Activated CD8-positive, alpha-beta memory T cell treated with anti-CD3 and anti-CD28 coated beads, Interleukin-2, amount 10 ng/mL, durations not matched to agents 7 days and 5 days (primary cell): ENCODE measurements at places on chromosomes 7 and 10.

DNA sequence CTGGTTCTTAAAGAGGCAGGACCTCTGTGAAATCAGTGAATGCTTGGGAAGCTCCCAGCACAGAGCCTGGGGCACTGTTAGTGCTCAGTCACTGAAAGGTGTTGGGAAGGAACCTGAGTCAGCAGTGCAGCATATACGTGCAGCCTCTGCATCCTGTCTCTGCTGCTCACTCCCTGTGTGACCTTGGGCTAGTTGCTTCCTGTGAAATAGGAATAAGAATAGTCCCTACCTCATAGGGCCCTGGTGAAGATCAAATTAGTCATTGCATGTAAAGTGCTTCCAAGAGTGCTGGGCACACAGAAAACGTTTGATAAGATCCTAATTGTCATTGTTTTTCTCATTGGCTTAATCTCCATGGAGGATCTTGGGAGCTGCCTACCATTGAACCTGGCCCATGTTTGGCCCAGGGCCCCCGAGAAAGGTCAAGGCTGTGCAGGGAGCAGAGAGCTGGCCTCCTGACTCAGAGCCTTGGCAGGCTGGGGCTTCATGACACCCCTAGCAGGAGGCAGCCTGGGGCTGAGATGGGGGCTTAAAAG is 73.3 kb upstream of the COL13A1 start:
- no peak for DNase-seq

DNA sequence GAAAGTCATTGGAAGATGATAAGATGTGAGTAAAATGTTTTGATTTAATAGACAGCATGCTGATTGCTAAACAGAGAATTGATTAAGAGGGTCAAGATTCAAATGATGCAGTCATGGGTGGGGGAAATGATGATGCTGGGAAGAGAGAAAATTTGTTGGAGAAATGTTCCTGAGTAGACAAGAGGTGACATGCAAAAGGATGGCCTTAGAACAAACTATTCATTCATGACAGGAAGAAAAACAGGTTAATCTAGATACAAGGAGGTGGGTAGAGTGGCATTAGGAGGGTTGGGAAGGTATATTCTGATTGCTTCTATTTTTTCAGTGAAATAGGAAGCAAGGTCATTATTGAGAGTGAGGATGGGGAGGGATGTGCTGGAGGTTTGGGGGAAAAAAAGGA is 146.7 kb downstream of the SEM1 start:
- DNase-seq = no peak

DNA sequence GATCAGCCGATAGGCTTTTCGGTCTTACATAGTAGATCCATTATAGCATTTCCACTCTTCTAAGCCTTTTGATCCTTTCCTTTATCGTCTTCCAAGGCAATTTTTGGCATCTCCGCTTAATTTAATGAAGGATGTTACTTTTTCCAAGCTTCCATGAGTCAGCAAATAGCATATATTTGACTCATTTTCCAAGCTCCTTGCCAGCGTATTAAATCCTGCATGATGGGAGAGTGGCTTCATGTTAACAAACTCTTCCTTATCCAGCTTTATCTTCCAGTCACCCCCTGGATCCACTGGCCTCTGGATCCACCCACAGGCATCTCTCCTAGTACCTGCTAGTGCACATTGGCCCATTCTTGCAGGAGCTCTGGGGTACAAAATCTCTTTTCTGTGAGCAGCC is 13.0 kb downstream of the OR9A2 start:
- DNase-seq = no peak

DNA sequence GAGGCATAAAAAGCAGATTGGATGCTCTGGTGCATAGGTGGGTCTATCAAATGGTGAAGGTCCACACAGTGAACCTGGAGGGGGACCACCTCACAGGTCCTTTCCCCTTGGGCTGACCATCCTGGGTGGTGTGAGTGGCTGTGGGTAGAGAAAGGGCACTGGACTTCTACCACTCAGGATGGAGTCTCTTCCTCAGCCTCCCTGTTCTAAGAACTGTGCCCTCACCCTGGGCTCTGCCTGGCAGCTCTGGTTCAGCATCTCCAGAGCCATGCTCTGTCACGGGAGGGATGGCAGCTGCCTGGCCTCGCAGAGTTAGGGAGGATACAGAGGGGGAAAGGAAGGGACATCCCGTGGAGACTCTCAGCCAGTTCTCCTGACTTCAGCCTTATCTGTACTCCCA is 121.8 kb downstream of the TAX1BP1 start:
- DNase-seq = no peak

DNA sequence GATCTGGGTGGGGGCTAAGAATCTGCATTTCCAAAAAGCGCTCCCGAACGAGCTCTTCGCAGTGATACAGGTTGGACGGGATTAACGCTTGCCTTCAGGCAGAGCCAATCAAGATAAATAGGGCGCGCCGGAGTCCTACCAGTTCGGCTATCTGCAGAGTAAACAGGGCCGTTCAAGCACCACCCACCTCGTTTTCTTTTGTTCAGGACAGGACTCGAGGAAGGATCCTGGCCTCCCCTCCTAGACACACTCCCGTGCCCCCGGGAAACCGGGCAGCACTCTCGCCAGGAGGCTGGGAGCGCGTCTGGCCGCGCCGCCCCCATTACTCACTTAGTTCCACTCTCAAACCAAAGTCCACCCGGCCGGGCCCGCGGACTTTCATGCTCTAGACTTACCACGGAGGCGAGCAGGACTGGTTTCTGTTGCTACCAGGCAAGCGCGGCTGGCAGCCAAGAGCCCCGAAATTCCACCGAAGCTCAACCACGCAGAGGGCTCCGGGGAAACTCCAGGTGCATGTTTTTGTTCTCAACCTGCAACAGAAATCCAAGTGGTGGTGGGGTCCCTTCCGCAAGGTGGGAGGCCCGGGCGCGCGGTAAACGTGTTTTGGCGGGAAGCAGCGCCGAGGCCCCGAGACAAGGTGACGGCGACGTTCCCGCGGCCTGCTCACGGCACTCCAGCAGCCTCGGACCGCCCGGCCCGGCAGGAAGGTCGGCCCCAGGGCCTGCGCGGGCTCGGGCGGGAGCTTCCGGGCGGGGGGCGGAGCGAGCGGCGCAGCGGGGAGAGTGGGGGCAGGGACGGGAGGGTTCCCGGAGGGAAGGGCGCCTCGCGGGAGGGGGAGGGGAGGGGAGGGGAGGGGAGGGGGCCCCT is 12.7 kb downstream of the HNRNPF start:
- peak; percentile 86 for DNase-seq

DNA sequence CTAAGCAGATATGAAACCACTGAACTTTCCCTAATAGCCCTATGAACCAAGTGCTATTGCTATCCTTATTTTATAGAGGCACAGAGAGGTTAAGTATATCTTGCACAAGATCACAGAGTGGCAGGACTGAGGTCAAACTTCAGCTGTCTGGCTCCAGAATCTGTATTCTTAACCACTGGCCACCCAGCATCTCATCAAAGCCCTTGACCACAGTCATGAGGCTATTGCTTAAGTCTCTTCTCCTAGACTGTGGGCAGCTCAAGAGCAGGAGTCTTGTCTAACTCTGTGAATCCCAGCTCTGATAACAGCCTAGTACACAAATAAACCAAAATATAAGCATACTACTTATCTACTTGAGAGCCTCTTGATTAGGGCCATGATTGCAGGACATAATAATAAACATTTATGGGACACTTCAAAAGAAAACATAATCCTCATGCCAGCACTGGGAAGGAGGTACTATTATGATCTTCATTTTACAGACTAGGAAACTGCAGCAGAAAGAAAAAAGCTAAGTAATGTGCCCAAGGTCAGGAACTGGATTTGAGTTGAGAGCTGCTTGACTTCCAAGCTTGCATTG is 22.4 kb upstream of the SMC3 start:
- no peak for DNase-seq

DNA sequence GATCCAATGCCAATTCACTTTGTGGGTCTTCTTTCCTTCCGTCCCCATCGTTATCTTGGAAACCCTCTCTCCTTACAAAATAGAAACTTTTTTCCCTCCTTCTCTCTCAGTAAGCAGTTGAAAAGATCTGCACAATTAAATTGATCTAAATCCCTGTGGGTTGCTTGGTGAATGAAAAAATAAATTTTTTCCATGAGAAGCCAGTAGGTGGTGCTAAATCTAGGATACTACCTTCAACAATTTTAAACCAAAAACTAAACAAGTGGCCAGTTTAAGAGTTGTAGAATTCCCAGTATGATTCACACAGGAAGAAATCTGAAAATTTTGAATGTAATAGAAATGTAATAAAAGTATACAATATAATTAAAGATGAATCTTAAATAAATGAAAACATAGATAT is 990.3 kb upstream of the ZNF722 start:
- DNase-seq = no peak

GRCh38 chr10:65751218-65751617 is 1174.6 kb upstream of the LRRTM3 start:
- no peak for DNase-seq

DNA sequence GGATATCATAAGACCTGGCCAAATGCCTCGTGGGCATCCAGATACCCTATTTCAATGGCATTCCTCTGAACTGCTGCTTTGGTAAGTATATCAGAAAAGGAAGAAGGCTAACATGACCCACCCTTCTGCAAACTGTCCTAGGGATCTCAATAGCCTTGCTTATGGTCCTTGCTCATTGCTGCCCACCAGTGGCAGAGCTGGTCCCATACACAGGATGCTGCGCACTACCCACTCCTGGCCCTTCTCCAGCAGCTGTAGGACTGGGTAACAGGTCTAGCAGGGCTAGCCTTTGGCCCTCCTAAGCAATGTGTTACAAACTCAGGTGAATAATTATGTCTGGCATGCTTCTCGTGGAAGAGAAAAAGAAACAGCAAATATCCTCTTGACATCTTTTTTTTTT is 72.5 kb downstream of the C10orf90 start:
- DNase-seq = no peak

- DNase-seq = no peak
Observed at GRCh38 chr7:69203871-69204270, 394.4 kb upstream of the AUTS2 start.

DNA sequence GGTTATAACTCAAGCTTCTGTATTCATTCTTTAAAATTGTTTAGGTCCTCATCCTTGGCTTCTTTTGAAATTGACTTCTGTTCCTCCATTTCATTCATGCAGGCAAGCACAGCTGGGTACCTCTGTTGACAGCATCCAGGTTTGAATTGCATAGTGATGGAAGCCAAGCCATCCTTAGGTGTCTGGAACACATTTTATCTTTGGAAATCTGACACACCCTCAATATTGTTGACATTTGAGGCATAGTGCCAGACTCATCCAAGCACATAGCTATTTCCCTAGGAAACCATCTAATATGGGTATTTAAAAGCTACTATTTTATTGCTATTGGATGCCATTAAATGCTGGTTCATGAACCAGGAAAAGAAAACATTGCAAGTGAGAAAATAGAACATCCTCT is 142.1 kb upstream of the PTPRZ1 start:
- no peak for DNase-seq

GRCh38 chr7:33716581-33717477 is 188.5 kb upstream of the BMPER start:
- no peak for DNase-seq
